SK-N-SH (cell line): ENCODE measurements at places on chromosomes 2 and 18.

DNA sequence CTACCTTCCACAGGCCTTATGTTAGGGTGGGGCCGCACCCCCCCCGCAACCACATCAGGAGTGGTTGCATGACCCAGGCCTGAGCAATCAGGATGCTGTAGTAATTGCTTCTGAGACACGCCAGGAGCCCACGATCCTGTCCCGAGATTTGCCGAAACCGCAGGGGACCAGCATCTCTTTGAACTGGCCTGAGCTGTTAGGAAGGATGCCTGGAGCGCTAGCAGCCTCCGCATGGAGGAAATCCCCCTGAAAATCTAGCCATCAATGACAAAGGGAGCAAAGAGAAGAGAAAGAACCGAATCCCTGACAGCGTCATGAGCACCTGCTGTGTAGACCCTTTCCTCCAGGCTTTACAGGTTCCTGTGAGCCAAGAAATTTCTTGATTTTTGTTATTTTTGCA lies 8.7 kb upstream of the TEX44 start:
- no peak for DNase-seq

DNA sequence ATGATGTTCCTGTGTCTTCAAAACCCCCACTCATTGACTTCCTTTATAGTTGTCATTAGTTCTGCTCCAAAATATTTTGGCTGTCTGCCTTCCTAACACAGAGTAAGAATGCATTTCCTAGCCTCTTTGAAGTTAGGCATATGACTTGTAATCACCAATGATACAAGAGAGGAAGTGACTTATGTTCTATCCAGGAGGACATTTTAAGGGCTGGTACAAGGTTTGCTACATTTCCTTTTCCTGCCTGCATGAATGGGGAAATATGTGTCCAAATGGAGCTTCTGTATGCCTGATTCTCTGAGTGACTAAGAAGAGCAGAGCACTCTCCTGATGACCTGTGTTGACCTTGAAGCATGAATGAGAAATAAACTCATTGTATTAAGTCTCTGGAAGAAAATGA lies 115.1 kb downstream of the PLCL1 start:
- no peak for DNase-seq

DNA sequence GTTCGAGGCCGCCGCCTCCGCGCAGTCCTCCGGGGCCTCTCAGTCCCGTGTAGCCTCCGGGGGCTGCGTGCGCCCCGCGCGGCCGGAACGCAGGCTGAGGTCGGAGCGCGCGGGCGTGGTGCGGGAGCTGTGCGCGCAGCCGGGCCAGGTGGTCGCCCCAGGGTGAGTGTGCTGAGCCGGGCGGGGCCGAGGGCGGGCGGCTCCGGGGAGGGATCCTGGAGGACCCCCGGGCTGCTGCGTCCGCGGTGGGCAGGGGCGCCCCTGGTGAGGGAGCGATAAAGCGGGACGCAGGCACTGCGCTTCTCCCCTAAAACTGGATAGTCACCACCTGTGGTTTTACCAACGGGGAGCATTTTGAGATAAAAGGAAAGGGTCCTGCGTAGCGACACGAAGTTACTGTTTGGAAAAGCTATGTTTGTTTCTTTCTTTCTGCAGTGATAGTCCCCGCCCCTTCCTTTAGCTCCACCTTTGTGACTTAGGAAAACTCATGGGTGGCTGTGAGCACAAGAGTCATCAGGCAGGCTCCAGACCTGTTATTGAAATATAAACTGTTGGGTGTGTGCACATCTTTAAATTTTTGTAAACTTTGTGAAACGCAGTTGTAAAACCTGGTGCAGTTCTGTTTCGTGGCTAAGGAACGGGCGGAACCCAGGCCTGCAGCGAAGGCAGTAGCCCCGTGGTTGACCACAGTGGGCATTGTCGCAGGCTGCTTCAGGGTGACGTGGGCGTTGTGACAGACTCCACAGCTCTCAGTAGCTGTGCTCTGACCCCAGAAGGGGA lies 687 bp downstream of the CTDP1 start:
- DNase-seq, result peak; percentile 68

- DNase-seq, result no peak
Measured at GRCh38 chr2:191846515-191847476, at the start of gene CAVIN2. TSS of gene CAVIN2 (minus strand) at chr2:191847088. CDS start at chr2:191846925, 163 bp downstream.

DNA sequence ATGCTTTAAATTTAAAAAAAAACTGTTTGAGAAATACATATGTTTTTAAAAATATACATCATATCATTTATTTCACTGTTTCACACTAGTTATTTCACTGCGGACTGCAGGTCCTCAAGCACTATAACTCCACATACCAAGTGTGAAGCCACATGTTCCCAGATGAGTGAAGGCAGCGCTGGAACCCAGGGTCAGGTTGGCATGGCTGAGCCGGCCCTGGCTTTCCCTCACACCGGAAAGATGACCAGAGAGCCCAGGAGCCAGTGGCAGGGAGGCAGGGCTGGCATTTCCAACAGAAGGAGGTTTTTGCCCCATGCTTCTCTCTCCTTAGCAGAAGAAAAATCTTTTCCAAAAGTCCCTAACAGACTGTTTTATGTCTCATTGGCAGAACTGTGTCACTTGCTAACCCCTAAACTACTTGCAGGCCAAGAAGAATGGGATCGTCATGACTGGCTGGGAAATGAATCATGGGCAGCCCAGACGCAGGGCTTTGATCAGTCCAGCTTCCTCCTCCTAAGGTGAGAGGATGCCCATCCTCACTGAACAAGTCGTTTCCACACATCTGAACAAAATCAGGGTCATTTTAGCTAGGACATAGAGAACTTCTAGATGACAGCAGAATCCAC lies 287.6 kb upstream of the HNRNPA3 start:
- DNase-seq, result no peak

- DNase-seq, result no peak
Measured at GRCh38 chr2:72944804-72945449, 27.6 kb downstream of the EMX1 start.

DNA sequence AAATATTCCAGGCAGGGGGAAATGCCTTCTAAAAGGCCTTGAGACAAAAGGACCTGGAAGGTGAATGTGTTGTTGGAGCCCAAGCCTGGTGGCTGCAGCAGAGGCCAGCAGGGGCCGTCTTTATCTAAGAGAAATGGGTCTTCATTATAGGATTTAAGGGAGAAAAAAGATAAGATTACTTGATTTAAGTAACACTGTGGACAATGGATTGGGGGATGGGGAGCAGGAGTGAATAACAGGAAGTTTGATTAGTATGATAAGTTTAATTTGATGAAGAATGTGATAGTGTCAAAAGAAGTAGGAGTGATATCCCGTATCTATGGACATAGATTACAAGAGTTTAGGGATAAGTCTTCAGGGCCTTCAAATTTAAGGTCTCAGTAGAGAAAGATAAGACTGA lies 64.2 kb downstream of the WDR75 start:
- DNase-seq, result no peak

DNA sequence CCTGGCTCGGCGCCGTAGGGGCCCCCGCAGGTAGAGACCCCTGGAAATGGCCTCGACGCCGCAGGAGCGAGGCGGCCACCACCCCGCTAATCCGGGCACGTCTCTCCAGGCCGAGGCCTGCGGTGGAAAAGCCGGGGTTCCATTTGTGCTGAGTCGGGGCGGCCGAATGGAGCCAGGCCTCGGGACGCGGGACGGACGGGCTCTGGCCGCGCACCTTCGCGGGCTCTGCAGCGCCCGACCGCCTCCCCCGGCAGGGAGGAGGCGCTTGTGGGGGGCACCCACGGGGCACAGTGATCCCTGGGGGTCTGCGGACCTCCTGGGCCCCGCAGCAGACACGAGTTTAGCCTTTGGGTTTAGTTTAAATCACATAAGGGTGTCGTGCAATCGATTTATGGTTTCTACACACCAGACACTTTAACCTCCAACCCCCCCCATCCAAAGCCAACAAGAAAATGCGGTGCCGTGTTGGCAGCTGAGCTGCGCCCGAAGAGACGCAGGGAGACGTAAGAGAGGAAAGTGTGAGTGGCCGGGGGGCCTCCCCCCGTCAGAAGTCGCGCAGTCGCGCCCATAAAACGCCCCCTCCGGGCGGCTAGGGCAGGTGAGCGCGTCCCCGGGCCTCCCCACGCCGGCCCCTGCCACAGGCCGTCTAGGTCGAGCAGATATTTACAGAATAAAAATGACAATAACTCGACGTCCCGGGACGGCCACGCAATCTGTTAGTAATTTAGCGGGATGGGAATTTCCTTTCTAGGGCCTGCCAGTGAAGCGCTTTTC lies 1.0 kb upstream of the NFATC1 start:
- no peak for DNase-seq

DNA sequence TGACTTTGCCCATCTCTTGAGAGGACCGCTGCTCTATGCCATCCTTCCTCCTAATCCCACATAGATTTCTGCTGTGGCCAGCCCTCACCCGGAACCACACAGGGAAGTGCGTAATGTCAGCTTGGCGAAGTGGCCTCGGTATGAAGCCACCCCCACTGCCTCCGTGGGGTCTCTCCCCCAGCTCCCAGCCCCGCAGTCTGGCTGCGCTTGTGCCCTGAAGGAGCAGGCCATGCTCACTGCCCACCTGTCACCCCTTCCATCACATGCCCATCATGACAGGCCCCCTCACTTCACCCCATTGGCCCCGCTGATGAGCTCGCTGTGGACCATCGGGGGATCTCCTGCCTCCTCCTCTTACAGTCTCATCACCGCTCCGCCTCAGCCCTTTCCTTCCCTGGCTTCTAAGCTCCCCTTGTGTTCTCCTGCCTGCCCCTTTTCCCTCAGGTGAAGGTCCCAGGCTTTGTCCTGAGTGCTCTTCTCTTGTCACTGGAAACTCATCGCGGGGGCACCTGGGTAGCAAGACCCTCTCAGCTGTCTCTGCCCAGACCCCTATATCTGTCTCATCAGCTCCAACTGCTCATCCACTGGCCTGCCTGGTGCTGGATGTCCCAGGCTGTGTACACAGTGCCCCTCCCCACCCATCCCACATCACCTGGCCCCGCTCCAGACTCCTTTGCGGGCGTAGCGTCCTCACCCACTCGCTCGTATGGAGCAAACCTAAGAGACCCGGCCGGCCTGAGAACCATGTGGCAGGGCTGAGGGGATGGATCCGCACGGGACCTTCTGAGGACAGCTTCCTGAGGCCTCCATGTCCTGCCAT lies 81.7 kb downstream of the GLI2 start:
- no peak for DNase-seq

DNA sequence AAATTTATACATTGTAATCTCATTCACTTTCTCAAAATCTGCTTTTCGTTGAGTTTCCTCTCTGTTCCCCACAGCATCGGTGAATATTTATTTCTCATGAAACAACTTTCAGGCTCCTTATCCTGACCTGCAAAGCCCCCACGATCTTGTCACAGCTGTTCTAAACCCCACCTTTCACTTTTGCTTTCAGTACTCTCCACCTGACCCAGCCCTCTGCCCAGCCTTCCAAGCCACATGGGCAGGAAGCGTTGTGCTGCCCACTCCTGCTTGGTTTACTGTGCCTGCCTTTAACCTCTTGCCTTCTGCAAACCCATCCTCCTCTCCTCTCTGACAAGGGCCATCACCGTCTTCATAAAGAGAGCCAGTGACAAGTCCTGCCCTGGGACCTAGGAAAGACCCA lies 262.5 kb downstream of the GALR1 start:
- no peak for DNase-seq

DNA sequence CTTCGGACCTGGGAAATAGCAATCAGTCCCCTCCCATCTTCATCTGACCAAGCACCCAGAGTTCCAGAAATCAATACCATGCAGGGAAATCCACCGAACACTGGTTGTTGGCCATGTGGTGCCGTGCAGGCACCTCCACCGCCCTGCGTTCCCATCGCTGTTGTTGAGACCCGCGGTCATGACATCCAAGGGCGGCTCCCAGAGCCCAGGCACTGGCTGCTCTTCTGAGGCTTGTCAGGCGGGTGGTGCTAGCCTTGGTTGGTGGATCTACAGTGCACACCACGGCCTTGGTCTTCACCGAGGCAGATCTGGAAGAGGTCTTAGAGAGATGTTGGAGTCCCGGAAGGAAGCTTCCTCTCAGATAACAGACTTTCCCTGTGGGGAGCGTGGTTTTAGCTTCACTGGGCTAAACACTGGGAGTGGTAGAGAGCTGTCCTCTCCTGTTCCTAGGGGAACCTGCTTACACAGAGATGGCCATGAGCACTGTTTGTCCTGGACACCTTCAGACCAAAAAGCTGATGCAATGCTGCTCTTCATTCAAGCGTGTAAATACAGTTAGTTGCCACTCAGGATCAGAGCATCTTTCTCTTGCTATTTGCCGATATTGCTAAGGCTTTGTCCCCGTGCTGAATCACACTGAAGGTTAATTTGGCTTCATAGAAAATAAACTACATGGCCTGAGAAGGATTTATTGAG lies 58.3 kb downstream of the SMIM21 start:
- no peak for DNase-seq

DNA sequence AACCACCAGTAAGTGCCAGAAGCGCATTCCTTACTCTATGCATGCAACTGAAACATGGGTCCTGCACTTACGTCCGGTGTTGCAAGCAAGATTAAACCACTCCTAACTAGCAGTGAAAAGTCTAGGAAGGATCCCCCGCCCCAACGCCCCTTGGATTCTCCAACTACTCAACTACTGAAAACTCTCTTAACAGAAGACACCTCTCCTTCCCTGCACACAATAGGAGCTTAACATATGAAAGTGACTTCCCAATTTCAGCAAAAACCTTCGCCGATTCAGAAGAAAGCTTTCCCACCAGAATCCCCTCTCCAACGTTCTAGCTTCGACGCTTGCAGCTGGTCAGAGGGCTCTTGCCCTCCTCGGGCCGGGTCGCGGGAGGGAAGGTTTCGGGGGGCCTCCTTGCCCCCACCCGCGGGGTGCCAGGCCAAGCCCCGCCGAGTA lies 578 bp downstream of the IWS1 start:
- DNase-seq, result peak; percentile 47

DNA sequence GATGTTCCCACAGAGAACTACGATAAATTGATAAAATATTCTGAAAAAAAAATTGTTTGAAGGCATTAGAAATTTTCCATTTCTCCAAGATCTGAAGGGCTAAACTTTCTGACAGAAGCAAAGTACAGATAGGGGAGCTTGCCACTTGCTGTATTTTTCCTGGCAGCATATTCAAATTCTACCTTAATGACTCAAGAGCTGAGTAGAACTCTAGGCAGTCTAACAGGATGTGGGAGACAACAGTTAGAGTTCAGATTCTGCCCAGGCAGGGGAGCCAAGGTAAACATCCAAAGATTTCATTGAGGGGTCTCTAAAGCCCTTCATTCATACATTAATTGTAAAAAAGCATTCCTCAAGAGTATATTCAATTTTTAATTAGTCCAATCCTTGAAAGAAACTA lies 46.0 kb upstream of the RIT2 start:
- no peak for DNase-seq

DNA sequence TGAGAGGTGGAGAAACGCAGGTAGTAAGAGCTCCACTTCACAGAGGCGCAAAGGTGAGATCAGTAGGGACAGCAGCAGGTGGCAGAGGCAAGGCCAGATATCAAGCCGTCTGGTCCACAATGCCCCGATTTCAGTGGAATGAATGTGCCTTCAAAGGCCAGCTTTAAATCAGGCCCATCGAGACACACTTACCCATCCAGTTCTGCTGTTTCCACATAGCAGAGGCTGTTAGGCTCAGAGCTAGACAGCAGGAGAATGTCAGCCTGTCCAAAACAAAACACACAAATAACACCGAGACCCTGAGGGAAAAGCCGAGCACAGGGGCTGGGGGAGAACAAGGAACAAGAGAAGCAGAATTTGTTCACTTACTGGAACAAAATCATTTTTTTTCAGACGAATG lies 75.8 kb upstream of the NARS1 start:
- no peak for DNase-seq
